ENCODE measurements at places on chromosomes 3 and 15. TPM values are rescaled to one million over a fixed set of nuclear protein-coding genes. Genes with fewer than 3 reads are reported as not detected.

Gene RTP3
- total RNA-seq, result not detected

Gene STAB1
- not detected for total RNA-seq

Gene ZNF770
- total RNA-seq, result 36.9 TPM

Gene PTH1R
- total RNA-seq, result 12.9 TPM

Gene CD86
- not detected for total RNA-seq

- no peak for DNase-seq
These were observed 569.6 kb upstream of the ROBO2 start for GRCh38 chr3:76470285-76470684.

- no peak for DNase-seq
These were observed 379.1 kb upstream of the PROK2 start for GRCh38 chr3:72163809-72164634.

GRCh38 chr15:43208052-43209002 lies 12.5 kb downstream of the EPB42 start:
- DNase-seq, result peak; percentile 77

- DNase-seq, result no peak
These were observed 479.8 kb downstream of the PLOD2 start for GRCh38 chr3:145681181-145681580.

DNA sequence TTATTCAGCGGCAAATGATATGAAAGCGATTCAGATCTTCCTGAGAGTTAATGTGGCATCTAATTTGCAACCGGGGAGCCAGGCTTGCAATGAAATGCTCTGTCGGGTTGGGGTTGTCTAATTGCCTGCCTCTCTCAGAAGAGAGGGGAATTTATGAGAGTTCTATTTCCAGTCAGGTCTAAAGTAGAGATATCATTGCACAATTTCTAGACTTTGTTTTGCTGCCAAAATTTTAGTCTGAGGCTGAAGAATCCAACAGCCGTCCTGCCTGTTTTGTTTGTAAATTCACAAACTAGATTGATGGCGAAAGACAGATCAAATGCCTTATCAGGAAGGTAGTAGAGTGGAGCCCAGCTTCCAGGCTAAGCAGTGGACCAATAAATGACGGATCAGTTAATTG lies 610 bp downstream of the LIPC start:
- no peak for DNase-seq

- DNase-seq, result no peak
These were observed 33.4 kb upstream of the STT3B start for GRCh38 chr3:31499281-31499680.

- DNase-seq, result no peak
These were observed 60.6 kb upstream of the ARNT2 start for GRCh38 chr15:80343554-80343992.

DNA sequence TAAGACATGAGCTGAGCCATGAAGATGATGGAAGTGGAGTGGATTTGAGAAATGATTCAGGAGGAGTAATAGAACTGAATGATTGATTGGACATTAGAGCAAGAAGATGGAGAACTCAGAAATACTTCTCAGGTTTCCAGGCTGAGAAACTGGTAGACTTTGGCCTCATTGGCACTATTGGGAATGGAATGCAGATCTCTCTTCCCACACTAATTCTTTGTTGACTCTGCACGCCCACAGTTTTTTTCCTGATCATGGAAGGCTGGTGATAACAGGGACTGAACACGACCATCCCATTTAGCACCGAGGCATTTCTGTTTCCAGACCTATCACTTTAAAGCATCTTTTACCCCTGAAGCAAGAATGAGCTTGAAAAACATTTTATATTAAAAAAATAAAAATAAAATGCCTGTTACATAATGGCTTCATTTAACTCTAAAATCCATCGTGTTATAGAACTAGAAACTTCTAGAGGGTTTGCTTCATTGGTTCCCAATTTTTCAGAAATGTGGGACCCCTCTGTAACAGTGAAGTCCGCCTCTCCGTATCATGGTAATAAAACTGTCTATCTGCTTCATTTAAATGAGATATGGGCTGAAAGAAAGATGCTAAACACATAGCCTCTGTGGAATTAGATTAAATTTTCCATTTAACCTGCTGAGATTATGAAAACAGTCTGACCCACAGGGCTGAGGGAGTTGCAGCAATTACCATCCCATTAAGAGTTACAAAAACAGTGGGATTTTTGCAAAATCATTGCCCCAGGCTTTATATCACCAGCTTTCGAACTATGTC lies 562.0 kb upstream of the CFAP20DC start:
- DNase-seq, result no peak

DNA sequence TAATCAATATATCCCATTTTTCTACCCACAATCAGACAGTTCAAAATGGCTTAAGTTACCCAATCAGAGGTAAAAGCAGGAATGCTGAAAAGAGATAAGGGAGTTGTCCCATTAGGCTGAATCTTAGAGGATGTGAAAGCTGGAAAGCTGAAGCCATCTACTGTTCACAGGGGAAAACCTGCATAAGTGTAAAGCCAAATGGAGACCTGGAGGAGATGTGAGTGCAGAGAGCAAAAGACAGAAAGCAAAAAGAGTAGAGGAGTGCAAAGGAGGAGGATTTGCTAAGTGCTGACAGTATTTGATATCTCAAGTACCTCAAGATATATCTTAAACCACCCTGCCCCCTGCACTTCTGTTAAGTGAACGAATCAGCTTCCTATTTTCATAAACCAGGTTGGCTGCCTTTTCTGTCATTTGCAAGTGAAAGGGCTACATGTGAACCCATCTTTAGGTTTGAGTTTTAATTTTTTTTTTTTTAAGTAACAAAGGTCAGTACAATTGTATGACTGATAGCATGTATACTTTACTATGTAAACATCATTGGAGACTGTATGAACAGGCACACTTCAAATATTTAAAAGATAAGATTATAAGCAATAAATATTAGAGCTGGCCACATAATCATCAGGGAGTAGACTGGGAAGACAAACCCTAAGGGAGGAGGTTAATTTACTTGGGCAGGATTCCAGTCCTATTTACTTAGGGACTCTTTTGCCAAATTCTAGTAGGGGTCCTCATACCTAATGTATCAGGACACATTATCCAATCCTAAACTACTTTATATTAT lies 22.8 kb upstream of the P2RY1 start:
- DNase-seq, result no peak

DNA sequence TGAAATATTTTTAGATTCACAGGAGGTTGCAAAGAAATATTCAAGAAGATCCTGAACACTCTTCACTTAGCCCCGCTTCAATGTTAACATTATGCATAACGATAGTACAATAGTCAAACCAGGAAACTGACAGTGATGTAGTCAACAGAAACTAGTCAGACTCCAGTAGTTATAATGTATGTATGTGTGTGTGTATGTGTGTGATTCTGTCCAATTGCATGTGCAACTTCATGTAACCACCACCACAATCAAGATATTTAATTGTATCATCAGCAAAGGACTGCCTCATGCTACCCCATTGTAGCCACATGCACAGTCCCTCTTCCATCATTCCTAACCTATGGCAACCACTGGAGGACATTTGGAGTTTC lies 77.9 kb downstream of the APBA2 start:
- no peak for DNase-seq

DNA sequence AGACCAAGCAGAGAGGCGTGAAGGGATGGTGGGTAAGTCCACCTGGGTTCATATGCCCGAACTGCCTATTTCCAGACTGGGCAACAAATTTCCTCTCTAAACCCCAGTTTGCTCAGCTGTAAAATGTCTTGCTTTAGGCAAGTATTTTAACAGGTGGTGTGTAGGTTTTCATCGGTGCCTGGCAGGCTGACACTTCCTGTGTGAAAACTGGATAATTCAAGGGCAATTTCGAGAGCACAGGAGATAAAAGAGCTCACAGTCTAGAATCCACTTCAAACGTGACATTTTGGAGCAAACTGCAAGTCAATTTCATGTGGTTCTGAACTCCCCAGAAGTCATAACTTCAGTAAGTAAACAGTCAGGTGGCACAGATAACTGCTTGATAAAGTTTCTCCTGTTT lies 112.2 kb downstream of the OXNAD1 start:
- no peak for DNase-seq

GRCh38 chr15:38220606-38221273 lies 31.9 kb upstream of the SPRED1 start:
- no peak for DNase-seq

All from osteocyte (in vitro differentiated cells).